ENCODE measurements at places on chromosomes 13 and 19. TPM values are rescaled to one million over a fixed set of nuclear protein-coding genes. Genes with fewer than 3 reads are reported as not detected.
A peak's percentile ranks its signal among the peaks of the same experiment; 100 is the strongest.

- no peak overlapping the region for H3K4me3 ChIP-seq
- no peak for DNase-seq
- peaks cover 3% of the 10 kb centered on the region for H3K4me1 ChIP-seq
- no peak overlapping the region for H3K27ac ChIP-seq
- no peaks in the 10 kb centered on the region for H3K27me3 ChIP-seq
- no peaks in the 10 kb centered on the region for H3K36me3 ChIP-seq
Measured at GRCh38 chr13:94172416-94172815, 307.1 kb downstream of the DCT start.

DNA sequence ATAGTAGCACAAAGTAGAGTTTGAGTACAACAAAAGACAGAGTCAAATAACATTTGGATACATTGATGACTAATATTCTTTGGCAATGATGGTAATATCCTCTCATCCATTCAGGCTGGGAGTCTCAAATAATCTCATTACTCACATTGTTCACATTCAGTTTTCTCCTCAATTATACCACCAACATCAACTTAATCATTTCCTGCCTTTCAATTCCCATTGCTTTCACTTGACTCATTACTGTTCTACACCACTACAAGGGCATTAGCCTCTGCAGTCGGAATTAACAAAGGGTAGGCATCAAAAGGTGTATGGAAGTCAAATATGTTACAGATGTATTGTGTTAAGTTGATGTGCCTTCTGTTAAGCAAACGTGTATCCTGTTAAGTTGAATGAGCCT is 518.4 kb upstream of the SLITRK1 start:
- no peaks in the 10 kb centered on the region for H3K4me1 ChIP-seq
- H3K27me3 ChIP-seq: no peaks in the 10 kb centered on the region
- peaks cover 17% of the 10 kb centered on the region for H3K36me3 ChIP-seq
- no peak for DNase-seq

GRCh38 chr19:18361646-18362045 is 21.2 kb downstream of the PGPEP1 start:
- H3K4me1 ChIP-seq: 0 out of 2 replicates have a peak, but pooled peaks cover 2% of the 10 kb centered on the region
- H3K27me3 ChIP-seq: no peaks in the 10 kb centered on the region
- no peak overlapping the region for H3K4me3 ChIP-seq
- no peak for DNase-seq
- peaks cover 76% of the 10 kb centered on the region for H3K36me3 ChIP-seq

- H3K4me3 ChIP-seq: no peak overlapping the region
- H3K27me3 ChIP-seq: no peaks in the 10 kb centered on the region
- no peak for DNase-seq
- no peaks in the 10 kb centered on the region for H3K36me3 ChIP-seq
Measured at GRCh38 chr19:33669376-33669775, 47.6 kb downstream of the CHST8 start.

- no peak overlapping the region for H3K4me3 ChIP-seq
- H3K27me3 ChIP-seq: no peaks in the 10 kb centered on the region
- DNase-seq: no peak
- H3K27ac ChIP-seq: no peak overlapping the region
- H3K36me3 ChIP-seq: no peaks in the 10 kb centered on the region
Measured at GRCh38 chr19:13890136-13890535, 13.2 kb downstream of the NANOS3 start.

GRCh38 chr19:44816301-44816700 is 7.4 kb downstream of the BCAM start:
- no peaks in the 10 kb centered on the region for H3K27me3 ChIP-seq
- H3K4me1 ChIP-seq: no peaks in the 10 kb centered on the region
- H3K27ac ChIP-seq: no peak overlapping the region
- no peak overlapping the region for H3K4me3 ChIP-seq
- DNase-seq: no peak
- H3K36me3 ChIP-seq: peaks cover 45% of the 10 kb centered on the region

- DNase-seq: no peak
- no peaks in the 10 kb centered on the region for H3K4me1 ChIP-seq
- no peak overlapping the region for H3K27ac ChIP-seq
- no peaks in the 10 kb centered on the region for H3K36me3 ChIP-seq
Measured at GRCh38 chr13:86579662-86580061, 780.4 kb upstream of the SLITRK6 start.

The URAD gene
- total RNA-seq: not detected

DNA sequence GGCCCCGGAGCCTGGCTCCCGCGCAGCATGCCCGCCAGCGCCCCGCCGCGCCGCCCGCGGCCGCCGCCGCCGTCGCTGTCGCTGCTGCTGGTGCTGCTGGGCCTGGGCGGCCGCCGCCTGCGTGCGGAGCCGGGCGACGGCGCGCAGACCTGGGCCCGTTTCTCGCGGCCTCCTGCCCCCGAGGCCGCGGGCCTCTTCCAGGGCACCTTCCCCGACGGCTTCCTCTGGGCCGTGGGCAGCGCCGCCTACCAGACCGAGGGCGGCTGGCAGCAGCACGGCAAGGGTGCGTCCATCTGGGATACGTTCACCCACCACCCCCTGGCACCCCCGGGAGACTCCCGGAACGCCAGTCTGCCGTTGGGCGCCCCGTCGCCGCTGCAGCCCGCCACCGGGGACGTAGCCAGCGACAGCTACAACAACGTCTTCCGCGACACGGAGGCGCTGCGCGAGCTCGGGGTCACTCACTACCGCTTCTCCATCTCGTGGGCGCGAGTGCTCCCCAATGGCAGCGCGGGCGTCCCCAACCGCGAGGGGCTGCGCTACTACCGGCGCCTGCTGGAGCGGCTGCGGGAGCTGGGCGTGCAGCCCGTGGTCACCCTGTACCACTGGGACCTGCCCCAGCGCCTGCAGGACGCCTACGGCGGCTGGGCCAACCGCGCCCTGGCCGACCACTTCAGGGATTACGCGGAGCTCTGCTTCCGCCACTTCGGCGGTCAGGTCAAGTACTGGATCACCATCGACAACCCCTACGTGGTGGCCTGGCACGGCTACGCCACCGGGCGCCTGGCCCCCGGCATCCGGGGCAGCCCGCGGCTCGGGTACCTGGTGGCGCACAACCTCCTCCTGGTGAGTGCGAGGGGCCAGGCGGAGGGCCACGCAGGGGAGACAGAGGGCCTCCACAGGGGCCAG is at the start of gene KL:
KL (plus strand) TSS at position 10 of the 909 bp plus-strand sequence; CDS start at position 28, 18 bp downstream.
- DNase-seq: peak; percentile 54
- H3K4me1 ChIP-seq: no peaks in the 10 kb centered on the region
- peak within 1 kb of the TSS; percentile 77 for H3K4me3 ChIP-seq
- H3K27me3 ChIP-seq: peaks cover 27% of the 10 kb centered on the region
- H3K27ac ChIP-seq: no peak within 1 kb of the TSS

DNA sequence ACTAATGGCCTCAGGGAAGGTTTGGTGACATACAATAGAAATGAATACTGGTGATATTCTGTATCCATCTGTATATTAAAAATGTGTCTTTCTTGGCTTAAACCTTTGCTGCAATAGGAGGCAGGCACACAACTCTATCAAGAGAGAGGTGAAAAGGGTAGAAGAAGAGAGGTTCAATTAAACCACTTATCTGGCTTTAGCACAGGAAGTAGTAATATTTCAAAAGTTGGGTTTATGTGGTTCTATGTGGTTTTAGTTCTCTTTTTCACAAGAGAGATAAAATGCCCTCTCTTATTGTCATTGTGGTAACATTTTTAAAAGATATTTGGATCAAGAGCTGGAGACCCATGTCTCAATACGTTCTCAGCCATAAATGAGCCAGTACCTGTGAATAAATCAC is 146.2 kb upstream of the FNDC3A start:
- DNase-seq: no peak
- H3K27ac ChIP-seq: no peak overlapping the region
- no peaks in the 10 kb centered on the region for H3K27me3 ChIP-seq
- H3K4me3 ChIP-seq: no peak overlapping the region
- peaks cover 17% of the 10 kb centered on the region for H3K36me3 ChIP-seq

GRCh38 chr13:19794631-19795030 is 11.9 kb upstream of the PSPC1 start:
- DNase-seq: peak; percentile 81
- peak overlapping the region; percentile 25 for H3K27ac ChIP-seq
- no peak overlapping the region for H3K4me3 ChIP-seq
- H3K27me3 ChIP-seq: no peaks in the 10 kb centered on the region
- peaks cover 2% of the 10 kb centered on the region for H3K4me1 ChIP-seq
- H3K36me3 ChIP-seq: no peaks in the 10 kb centered on the region

- no peak overlapping the region for H3K27ac ChIP-seq
- H3K36me3 ChIP-seq: peaks cover 11% of the 10 kb centered on the region
- H3K4me1 ChIP-seq: no peaks in the 10 kb centered on the region
- peak; percentile 89 for DNase-seq
Measured at GRCh38 chr19:46614114-46614722, 10.7 kb downstream of the PTGIR start.

DNA sequence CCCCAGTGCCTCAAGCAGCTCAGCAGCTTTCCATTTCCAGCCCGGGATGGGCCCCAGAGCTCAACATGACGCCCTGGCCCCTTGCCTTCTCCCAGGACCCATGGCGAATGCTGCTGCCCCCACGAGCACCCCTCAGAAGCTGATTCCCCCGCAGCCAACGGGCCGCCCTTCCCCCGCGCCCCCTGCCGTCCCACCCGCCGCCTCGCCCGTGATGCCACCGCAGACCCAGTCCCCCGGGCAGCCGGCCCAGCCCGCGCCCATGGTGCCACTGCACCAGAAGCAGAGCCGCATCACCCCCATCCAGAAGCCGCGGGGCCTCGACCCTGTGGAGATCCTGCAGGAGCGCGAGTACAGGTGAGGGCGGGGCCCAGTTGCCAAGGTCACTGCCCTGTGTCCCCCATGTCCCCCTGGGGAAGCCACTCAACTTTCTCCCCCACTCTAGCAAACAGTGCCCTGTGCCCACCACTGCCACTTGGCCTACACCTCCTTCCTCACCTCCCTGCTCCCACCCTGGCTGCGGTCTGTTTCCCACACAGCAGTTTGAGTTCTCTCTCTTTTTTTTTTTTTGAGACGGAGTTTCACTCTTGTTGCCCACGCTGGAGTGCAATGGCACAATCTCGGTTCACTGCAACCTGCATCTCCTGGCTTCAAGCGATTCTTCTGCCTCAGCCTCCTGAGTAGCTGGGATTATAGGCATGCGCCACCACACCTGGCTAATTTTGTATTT is 26.9 kb downstream of the SMARCA4 start:
- no peak overlapping the region for H3K27ac ChIP-seq
- peaks cover 38% of the 10 kb centered on the region for H3K36me3 ChIP-seq
- no peaks in the 10 kb centered on the region for H3K27me3 ChIP-seq
- H3K4me3 ChIP-seq: no peak overlapping the region

DNA sequence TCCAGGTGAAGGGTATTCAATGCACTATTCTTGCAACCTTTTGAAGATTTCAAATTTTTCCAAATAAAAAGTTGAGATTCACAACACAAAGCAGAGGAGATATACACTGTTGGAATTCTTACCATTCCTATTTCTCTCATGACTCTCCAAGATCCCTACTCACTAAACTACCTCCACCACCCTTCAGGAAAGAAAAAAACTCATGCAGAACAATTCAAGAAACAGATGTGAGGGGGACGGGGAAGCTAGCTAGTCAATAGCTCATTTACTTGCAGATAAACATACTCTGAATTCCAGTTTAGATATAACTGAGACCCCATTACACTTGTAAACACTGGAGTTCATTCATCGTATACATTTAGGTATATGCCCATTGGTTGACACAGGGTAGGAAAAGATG is 90.0 kb upstream of the SERP2 start:
- H3K27me3 ChIP-seq: no peaks in the 10 kb centered on the region
- H3K36me3 ChIP-seq: no peaks in the 10 kb centered on the region
- H3K27ac ChIP-seq: no peak overlapping the region
- no peaks in the 10 kb centered on the region for H3K4me1 ChIP-seq
- no peak for DNase-seq

- no peak overlapping the region for H3K4me3 ChIP-seq
- no peaks in the 10 kb centered on the region for H3K4me1 ChIP-seq
- DNase-seq: no peak
- no peaks in the 10 kb centered on the region for H3K27me3 ChIP-seq
- no peak overlapping the region for H3K27ac ChIP-seq
Measured at GRCh38 chr13:20287976-20288375, 55.9 kb upstream of the GJB6 start.

DNA sequence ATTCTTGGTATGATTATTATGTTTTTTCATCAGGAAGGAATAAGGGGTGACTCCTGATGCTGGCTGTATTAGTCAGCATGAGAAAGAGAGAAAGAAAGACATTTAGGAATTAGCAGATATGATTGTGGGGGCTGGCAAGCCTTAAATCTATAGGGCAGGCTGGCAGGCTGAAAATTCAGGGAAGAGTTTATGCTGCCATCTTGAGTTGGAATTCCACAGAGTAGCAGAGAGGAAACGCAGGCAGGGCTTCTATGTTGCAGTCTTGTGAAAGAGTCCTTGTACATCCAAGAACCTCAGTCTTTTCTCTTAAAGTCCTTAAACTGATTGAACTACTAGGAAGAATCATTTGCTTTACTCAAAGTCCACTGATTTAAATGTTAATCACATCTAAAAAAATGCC is 262.7 kb upstream of the SLC10A2 start:
- no peak for DNase-seq
- no peak overlapping the region for H3K4me3 ChIP-seq
- no peaks in the 10 kb centered on the region for H3K27me3 ChIP-seq
- H3K27ac ChIP-seq: no peak overlapping the region
- H3K4me1 ChIP-seq: no peaks in the 10 kb centered on the region

The RAB20 gene
- total RNA-seq: 12.3 TPM

- H3K4me3 ChIP-seq: no peak overlapping the region
- no peaks in the 10 kb centered on the region for H3K4me1 ChIP-seq
- DNase-seq: no peak
- H3K36me3 ChIP-seq: peaks cover 11% of the 10 kb centered on the region
- no peaks in the 10 kb centered on the region for H3K27me3 ChIP-seq
Measured at GRCh38 chr19:3732108-3732507, 23.9 kb downstream of the TJP3 start.

- H3K4me1 ChIP-seq: no peaks in the 10 kb centered on the region
- H3K36me3 ChIP-seq: no peaks in the 10 kb centered on the region
- DNase-seq: no peak
- no peaks in the 10 kb centered on the region for H3K27me3 ChIP-seq
- no peak overlapping the region for H3K4me3 ChIP-seq
Measured at GRCh38 chr13:27336014-27336673, 65.5 kb downstream of the RASL11A start.

DNA sequence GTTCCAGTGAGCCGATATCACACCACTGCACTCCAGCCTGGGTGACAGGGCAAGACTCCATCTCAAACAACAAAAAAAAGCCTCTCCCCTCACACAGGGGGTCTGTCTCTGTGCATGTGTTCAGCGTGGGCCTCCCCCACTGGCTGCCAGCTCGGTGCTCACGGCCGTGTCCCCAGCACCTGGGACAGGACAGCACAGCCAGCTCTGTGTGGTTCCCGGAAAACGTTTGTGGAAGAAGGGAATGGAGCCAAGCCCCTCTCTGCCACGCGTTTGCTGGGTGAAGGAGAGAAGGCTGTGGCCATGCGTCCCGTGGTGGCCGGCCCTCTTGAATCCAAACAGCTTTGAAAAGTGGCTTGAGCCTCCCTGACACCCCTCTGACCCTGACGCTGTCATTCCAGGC is 32.3 kb downstream of the DPF1 start:
- no peak overlapping the region for H3K27ac ChIP-seq
- no peak overlapping the region for H3K4me3 ChIP-seq
- H3K4me1 ChIP-seq: no peaks in the 10 kb centered on the region
- no peak for DNase-seq

The SMAD9 gene
- 1.1 TPM for total RNA-seq

GRCh38 chr13:97627566-97627965 is 193.6 kb downstream of the RAP2A start:
- H3K36me3 ChIP-seq: no peaks in the 10 kb centered on the region
- peak; percentile 66 for DNase-seq
- H3K4me1 ChIP-seq: no peaks in the 10 kb centered on the region
- no peaks in the 10 kb centered on the region for H3K27me3 ChIP-seq
- H3K4me3 ChIP-seq: no peak overlapping the region
